ENCODE measurements at places on chromosomes 6 and 20. TPM values are rescaled to one million over a fixed set of nuclear protein-coding genes. Genes with fewer than 3 reads are reported as not detected.

GSTA2 gene
- total RNA-seq = not detected

LPA gene
- not detected for total RNA-seq

PTGIS gene
- total RNA-seq = not detected

- no peak for DNase-seq
Observed at GRCh38 chr6:10203651-10204050, 211.2 kb downstream of the TFAP2A start.

DNA sequence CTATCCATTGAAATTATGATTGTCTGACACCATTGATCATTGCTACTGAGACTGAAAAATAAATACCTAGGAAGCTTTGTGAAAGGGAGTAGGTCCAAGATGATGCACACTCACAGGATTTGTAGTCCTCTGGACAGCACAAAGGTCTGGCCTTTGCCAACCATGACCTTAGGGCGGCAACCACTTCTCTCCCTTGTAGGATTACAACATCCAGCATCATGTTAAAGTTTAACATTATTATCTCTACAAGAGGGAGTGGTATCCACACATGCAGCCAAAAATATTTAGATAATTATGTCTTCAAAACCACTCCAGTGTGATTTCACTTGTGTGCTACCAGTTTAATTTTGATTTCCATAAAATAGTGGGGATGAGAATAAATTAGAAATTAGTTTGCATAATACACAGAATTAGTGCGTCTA lies 51.1 kb upstream of the NHSL1 start:
- DNase-seq = no peak

GRCh38 chr6:146593986-146594385 lies 4.8 kb upstream of the ADGB start:
- DNase-seq = no peak

DNA sequence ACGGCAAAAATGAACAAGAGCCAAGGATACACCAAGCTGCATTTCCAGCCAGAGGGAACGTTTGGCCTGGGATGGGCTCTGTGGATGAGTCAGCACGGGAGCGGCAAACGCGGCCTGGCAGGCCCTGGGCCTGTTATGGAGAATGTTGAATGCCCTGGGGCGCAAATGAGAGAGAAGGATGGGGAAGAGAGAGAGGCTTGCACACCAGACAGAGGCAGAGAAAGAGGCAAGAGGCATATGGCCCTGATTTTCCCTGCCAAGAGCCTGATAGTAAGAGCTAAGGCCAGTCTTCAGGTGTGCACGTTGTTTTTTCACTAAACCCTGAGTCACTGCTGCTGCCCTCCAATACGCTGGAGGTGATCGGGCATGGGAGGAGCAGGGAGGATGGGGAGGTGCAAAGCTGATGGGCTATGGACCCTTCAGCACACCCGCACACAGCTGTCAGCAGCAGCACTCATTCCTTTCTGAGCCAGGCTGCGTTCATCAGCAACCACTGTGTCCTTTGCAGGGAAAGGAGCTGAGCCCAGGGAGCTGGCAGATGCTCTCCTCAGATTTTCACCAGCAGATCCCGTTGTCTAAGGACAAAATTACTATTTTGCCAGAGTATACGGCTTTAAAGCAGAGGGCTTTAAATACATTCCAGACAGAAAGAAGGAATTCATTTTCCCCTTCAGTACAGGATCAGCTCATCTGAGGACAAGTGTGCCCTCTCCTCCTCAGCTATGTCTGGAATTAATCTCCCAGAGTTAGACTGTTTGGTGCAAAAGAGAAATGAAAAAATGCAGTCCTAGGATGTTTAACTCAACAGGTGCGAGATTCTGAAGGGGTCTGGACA lies 61.7 kb upstream of the SLC22A23 start:
- DNase-seq = peak; percentile 83

POPDC3 gene
- 41.7 TPM for total RNA-seq

Data from SJSA1 (cell line).